Memory B cell (primary cell): ENCODE measurements at places on chromosomes 2 and 18.

DNA sequence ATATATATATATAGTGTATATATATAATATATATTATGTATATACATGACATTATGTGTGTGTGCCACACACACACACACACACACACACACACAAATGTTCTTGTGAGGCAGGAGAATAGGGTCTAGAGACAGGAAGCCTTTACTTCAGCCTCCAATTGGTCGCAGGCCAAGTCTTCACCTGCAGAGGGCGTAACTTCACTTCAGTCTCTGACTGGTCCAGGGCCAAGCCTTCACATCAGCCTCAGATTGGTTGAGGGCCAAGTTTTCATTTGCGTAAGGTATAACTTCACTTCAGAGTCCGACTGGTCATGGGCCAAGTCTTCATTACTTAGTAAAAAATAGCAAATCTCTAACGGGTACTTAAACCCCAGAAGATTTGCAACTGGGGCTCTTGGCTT lies 13.2 kb upstream of the SS18 start:
- no peak for DNase-seq
- H3K36me3 ChIP-seq, result no peaks in the 10 kb centered on the region
- no peak overlapping the region for H3K4me3 ChIP-seq
- H3K27me3 ChIP-seq, result no peaks in the 10 kb centered on the region
- no peak overlapping the region for H3K27ac ChIP-seq

GRCh38 chr2:66364495-66365333 lies 70.2 kb upstream of the MEIS1 start:
- no peak for DNase-seq
- H3K36me3 ChIP-seq, result no peaks in the 10 kb centered on the region
- peaks cover 1% of the 10 kb centered on the region for H3K27me3 ChIP-seq

DNA sequence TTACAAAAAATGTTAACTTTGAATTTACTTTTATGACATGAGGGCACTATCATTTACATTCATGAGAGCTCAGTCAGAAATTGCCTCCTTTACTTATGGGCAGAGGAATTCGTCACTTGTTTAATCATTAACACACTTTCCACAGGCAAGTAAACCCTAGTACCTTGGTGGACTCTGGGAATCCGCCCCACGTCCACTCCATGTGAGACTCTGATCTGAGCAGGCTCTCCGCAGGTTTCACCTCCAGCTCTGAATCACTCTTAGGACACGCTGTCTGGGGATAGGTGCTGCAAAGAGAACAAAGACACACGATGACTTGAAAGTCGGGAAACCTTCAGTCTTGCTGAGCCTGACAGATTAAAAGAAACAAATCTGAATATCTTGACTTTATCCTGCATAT lies 73.6 kb downstream of the LPIN2 start:
- peaks cover 10% of the 10 kb centered on the region for H3K36me3 ChIP-seq
- no peaks in the 10 kb centered on the region for H3K4me1 ChIP-seq
- DNase-seq, result no peak
- no peak overlapping the region for H3K27ac ChIP-seq
- H3K4me3 ChIP-seq, result no peak overlapping the region
- H3K27me3 ChIP-seq, result no peaks in the 10 kb centered on the region

- H3K27ac ChIP-seq, result no peak overlapping the region
- H3K27me3 ChIP-seq, result peaks cover 7% of the 10 kb centered on the region
- H3K4me3 ChIP-seq, result no peak overlapping the region
- H3K4me1 ChIP-seq, result peaks cover 3% of the 10 kb centered on the region
- no peak for DNase-seq
Measured at GRCh38 chr2:225165052-225165451, 122.8 kb upstream of the DOCK10 start.
